DMS 273 treated with DMSO at 0.1 percent for 48 hours (cell line): ENCODE measurements at places on chromosomes 13 and 19.

GRCh38 chr19:3849092-3849491, 19.7 kb downstream of the ZFR2 start:
- DNase-seq, result no peak

DNA sequence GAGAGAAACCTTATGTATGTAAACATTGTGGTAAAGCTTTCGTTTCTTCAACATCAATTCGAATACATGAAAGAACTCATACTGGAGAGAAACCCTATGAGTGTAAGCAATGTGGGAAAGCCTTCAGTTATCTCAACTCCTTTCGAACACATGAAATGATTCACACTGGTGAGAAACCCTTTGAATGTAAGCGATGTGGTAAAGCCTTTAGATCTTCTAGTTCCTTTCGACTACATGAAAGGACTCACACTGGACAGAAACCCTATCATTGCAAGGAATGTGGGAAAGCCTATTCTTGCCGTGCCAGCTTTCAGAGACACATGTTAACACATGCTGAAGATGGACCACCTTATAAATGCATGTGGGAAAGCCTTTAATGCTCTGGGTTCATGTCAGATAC, 24.7 kb downstream of the ZNF136 start:
- DNase-seq, result no peak

DNA sequence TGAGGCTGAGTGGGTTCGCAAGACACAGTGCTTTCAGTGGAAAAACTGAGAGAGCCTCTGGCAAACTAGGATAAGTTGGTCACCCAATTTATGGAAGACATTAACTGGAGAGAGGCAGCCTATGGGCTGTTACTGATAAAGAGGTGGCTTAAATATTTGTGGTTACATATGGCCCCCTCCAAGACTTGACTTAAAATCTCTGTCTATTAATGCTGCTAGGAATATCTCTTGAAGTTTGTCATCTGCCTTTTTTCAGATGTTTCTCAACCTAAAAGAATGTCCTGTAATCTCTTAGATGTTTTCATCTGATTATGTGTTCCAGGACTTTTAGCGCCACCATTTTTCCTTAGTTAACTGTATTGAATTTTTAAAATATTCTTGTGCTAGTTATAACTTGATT, 54.6 kb downstream of the NAA16 start:
- DNase-seq, result no peak

GRCh38 chr13:27130979-27131623, 40.5 kb downstream of the USP12 start:
- DNase-seq, result no peak

GRCh38 chr19:47435196-47435595, 15.9 kb upstream of the MEIS3 start:
- no peak for DNase-seq

GRCh38 chr19:3983936-3984583, 1.2 kb downstream of the EEF2 start:
- DNase-seq, result no peak

GRCh38 chr19:34373601-34374288, 8.7 kb downstream of the GPI start:
- no peak for DNase-seq

- DNase-seq, result no peak
These were observed 3.1 kb upstream of the C13orf46 start for GRCh38 chr13:113976711-113977684.

DNA sequence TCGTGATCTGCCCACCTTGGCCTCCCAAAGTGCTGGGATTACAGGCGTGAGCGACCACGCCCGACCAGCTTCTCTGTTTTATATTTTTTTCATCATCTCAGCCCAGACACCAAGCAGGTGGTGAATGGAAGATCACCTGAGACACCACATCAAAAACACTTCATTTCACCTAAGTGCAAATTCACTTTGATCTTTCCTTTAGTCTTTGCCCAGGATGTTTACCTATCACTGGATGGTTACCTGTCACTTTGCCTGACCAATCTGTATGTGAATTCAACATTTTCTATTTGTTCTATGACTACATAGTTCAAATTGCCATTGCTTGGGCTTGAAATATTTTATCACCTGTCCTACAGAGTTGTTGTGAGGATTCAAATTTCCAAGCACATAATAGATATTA, 65.7 kb downstream of the PAN3 start:
- no peak for DNase-seq

DNA sequence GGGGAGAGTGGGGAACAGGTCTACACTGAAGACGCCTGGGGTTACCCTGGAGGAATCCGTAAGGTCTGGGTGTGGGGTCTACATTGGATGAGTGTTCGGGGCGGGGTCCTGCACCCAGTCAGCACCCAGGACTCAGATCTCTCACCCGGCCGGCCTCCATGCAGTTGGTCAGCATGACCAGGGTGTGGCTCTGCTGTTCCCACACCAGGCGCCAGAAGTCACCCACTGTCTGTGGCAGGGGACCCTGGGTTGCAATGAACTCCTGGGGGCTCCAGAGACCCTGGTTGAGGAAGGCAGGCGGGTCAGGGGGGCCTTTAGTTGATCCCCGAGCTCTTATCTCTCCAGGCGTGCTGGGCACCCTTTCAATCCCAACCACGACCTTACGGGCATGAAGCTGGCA, 6.0 kb upstream of the SYT5 start:
- no peak for DNase-seq

- DNase-seq, result no peak
These were observed 15.2 kb downstream of the ERFL start for GRCh38 chr19:41912899-41913537.

GRCh38 chr19:15045506-15045905, 3.8 kb upstream of the CASP14 start:
- DNase-seq, result no peak

DNA sequence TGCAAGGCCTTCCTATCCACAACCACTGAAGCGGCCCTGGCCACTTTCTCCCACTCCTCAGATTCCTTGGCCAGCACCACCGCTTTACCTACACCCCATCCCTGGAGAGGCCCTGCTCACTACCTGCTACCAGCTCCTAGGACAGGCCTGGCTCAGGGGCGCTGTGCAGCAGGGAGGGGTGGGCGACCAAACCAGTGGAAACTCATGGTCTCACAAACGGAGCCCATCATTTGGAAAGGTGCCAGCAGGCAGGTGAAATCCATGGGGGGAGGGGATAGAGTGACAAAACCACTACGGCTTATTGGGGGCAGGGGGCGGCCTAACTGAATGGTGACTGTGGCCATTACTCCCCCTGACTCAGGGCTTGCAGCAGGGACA, 27.6 kb downstream of the C19orf47 start:
- no peak for DNase-seq

DNA sequence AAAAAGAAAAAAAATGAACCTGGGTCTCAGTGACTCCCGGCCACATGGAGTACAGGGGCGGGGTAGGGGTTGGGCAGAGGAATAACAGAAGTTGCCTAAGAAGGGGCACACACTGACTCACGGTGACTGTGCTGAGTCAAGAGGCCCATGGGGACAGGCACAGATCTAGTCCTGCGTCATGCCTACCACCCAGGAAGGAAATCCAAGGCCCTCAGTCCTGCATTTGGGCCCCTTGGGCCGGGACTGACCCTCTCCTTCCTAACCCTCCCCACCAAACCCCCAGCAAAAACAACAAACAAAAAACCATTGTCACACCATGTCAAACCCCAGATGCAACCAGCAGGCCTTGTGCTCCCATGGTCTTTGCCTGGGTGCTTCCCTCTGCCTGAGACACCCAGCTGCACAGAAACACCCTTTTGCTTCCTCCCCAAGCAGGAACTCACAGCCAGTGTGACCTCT, 9.6 kb upstream of the NOTCH3 start:
- DNase-seq, result no peak

DNA sequence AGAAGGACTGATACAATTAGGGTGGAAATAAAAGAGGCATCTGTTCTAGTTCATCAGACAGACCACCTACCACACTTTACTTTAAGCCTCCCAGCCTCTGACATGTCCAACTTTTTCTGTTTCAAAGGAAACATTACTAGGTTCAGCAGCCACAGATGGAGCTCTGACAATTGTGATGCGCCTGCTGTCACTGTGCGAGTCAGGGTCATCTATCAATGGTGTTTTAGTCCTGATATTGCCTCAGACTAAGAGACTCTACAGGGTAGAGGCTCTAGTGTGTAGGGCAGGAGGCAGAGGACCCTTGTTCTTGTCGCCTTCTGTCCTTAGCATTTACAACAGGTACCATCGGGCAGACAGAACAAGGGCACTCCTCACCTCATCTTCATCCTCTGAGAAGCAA, 685.0 kb upstream of the SGCG start:
- DNase-seq, result no peak

GRCh38 chr19:39224910-39225309, 19.9 kb downstream of the IFNL3 start:
- no peak for DNase-seq

GRCh38 chr13:35472323-35472881, 4.1 kb downstream of the MAB21L1 start:
- DNase-seq, result no peak

- no peak for DNase-seq
These were observed 423 bp downstream of the KLK8 start for GRCh38 chr19:51000981-51001380.

DNA sequence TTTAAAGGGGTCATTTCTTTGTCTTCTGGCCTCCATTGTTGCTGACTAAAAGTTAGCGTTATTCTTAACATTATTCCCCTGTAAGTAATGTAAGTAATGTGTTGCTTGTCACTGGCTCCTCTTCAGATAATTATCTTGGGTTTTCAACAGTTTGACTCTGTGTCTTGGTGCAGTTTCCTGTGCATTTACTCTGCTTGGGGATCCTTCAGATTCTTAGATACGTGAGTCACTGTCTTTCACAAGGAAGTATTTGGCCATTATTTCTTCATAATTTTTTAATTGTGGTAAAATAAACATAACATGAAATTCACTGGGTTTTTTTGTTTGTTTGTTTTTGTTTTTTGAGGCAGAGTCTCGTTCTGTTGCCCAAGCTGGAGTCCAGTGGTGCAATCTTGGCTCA, 13.5 kb upstream of the OR7D2 start:
- no peak for DNase-seq

GRCh38 chr19:18493440-18494266, 28.2 kb downstream of the ELL start:
- no peak for DNase-seq

- DNase-seq, result no peak
These were observed 21.8 kb downstream of the SAMD4B start for GRCh38 chr19:39363901-39364457.

DNA sequence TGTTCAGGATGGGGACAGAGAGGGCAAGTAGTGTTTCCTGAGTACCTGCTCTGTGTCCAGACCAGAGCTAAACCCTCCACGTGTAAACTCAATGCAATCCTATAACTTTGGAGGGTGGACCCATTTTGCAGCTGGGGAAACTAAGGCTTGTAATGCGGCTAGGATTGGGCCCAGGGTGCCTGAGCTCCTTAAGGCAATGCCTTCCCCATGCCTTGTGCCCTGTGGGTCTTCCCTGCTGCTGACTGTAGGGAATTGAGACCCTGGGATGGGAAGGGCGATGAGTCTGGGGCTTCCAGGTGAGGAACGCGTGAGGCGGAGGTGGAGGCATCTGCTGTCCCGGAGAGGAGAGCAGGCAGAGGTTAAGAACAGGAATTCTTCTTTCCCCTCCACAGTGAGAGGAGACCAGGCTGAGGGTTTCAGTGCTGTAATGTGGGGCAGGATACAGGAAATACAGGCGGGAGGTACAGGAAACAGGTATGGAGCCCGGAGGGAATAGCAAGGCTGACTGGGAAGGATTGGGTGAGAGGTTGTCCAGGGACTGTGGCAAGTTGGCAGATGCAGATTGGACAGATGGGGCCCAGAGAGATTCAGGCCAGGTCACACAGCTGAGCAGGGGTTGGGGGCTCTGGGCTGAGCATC, 19.2 kb downstream of the SLC27A1 start:
- no peak for DNase-seq

GRCh38 chr19:2611483-2612464, 90.7 kb downstream of the GNG7 start:
- no peak for DNase-seq

- DNase-seq, result no peak
These were observed 4.9 kb downstream of the GSX1 start for GRCh38 chr13:27797228-27797624.

- DNase-seq, result no peak
These were observed 5.8 kb downstream of the MLLT1 start for GRCh38 chr19:6273701-6274601.

DNA sequence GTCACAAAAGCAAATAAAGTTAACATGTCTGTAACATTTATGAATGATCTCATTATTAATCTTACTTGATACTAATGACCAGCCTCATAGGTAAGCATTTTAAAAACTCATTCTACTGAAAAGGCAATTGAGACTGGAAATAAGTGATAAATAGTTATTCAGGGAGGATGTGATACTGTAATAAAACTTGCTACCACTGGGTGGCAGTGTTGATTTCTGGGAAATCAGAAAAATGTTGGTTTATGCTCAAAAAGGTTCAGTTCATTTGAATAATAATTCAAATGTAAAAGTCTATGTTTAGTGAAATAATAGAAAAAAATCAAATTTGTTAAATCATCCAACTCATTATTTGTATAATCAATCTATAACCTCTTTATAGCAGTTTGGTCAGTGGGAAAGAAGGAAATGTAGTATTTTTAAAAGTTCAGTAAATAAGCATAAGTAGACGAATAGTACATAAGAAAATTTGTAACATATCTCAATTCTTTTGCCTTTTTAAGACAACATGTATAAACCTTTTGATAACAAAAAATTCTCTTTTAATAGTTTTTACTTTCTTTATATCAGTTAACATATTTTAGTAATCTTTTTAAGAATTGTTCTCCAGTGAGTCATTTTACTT, 9.6 kb downstream of the ABHD13 start:
- DNase-seq, result no peak

DNA sequence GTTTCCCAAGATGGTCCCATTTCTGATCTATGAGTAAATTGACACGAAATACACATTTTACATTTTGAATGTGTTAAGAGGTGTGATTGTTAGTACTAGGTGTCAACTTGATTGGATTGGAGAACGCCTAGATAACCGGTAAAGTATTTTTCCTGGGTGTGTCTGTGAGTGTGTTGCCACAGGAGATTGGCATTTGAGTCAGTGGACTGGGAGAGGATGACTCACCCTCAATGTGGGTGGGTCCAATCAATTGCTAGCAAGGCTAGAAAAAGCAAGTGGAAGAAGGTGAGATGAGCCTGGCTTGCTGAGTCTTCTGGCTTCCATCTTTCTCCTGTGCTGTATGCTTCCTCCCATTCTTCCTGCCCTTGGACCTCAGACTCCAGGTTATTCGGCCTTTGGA, 960.7 kb upstream of the PCDH9 start:
- no peak for DNase-seq

DNA sequence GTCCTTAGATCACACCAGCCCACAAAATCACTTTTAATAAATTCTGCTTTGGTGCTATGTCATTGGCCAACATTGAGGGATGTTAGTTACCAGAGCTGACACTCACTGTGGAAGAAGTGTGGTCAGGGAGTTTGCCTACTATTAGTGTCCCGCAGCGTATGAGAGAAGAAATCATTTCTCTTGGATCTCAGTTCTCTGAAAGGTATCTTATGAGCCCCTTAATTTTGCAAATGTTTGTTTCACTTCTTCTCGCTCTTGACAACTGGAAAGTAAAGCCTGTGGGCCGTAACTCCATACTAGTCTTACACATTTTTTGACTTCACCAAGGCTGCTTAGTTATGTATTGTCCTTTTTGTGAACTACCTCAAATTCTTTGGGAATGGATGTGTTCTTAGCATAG, 80.9 kb downstream of the FLT1 start:
- DNase-seq, result no peak
